ENCODE measurements at places on chromosomes 3 and 15. TPM values are rescaled to one million over a fixed set of nuclear protein-coding genes. Genes with fewer than 3 reads are reported as not detected.

VEPH1 gene
- polyA plus RNA-seq = not detected

MESP2 gene
- polyA plus RNA-seq = not detected

ZNF860 gene
- not detected for polyA plus RNA-seq

MYO5C gene
- polyA plus RNA-seq = 0.51 TPM

ATP8B4 gene
- polyA plus RNA-seq = not detected

RTP3 gene
- not detected for polyA plus RNA-seq

FSIP1 gene
- 0.85 TPM for polyA plus RNA-seq

ACY1 gene
- polyA plus RNA-seq = 18.6 TPM

FOXL2NB gene
- polyA plus RNA-seq = not detected

CHRFAM7A gene
- not detected for polyA plus RNA-seq

GHSR gene
- polyA plus RNA-seq = not detected

SLC35G2 gene
- 1.2 TPM for polyA plus RNA-seq

CGNL1 gene
- polyA plus RNA-seq = not detected

SLC22A14 gene
- polyA plus RNA-seq = not detected

LTK gene
- polyA plus RNA-seq = not detected

RNF111 gene
- 12.1 TPM for polyA plus RNA-seq

ADAMTSL3 gene
- not detected for polyA plus RNA-seq

ATP13A5 gene
- not detected for polyA plus RNA-seq

PPARG gene
- polyA plus RNA-seq = not detected

SERPINI2 gene
- not detected for polyA plus RNA-seq

MED12L gene
- polyA plus RNA-seq = not detected

MAP1A gene
- polyA plus RNA-seq = 0.26 TPM

CELSR3 gene
- polyA plus RNA-seq = 0.21 TPM

DCUN1D1 gene
- 24.1 TPM for polyA plus RNA-seq

IL17RD gene
- not detected for polyA plus RNA-seq

COLQ gene
- 0.09 TPM for polyA plus RNA-seq

ARNT2 gene
- not detected for polyA plus RNA-seq

GABRB3 gene
- polyA plus RNA-seq = not detected

PXYLP1 gene
- polyA plus RNA-seq = 16.9 TPM

FSD2 gene
- polyA plus RNA-seq = 0.08 TPM

CTNNB1 gene
- 30.6 TPM for polyA plus RNA-seq

ABHD10 gene
- polyA plus RNA-seq = 40.9 TPM

SMAD6 gene
- not detected for polyA plus RNA-seq

OR5K1 gene
- polyA plus RNA-seq = not detected

DUOX1 gene
- polyA plus RNA-seq = 0.40 TPM

RHCG gene
- not detected for polyA plus RNA-seq

FAM98B gene
- 3.9 TPM for polyA plus RNA-seq

CLDN18 gene
- not detected for polyA plus RNA-seq

THSD4 gene
- not detected for polyA plus RNA-seq

SPG21 gene
- polyA plus RNA-seq = 129 TPM

ADAMTS9 gene
- polyA plus RNA-seq = not detected

DZIP1L gene
- polyA plus RNA-seq = not detected

SLC12A1 gene
- polyA plus RNA-seq = not detected

FBXW12 gene
- not detected for polyA plus RNA-seq

CCR3 gene
- not detected for polyA plus RNA-seq

MUSTN1 gene
- 0.68 TPM for polyA plus RNA-seq

CASR gene
- not detected for polyA plus RNA-seq

IL17RE gene
- 0.64 TPM for polyA plus RNA-seq

TMEM108 gene
- not detected for polyA plus RNA-seq

C3orf22 gene
- not detected for polyA plus RNA-seq

NPAP1 gene
- polyA plus RNA-seq = not detected

NEK10 gene
- not detected for polyA plus RNA-seq

TRPM1 gene
- not detected for polyA plus RNA-seq

Data from naive thymus-derived CD8-positive, alpha-beta T cell (primary cell).